ENCODE measurements at places on chromosomes 5 and 9.
A peak's percentile ranks its signal among the peaks of the same experiment; 100 is the strongest.

GRCh38 chr9:71353720-71354119 lies 232.3 kb upstream of the TRPM3 start:
- DNase-seq, result no peak

DNA sequence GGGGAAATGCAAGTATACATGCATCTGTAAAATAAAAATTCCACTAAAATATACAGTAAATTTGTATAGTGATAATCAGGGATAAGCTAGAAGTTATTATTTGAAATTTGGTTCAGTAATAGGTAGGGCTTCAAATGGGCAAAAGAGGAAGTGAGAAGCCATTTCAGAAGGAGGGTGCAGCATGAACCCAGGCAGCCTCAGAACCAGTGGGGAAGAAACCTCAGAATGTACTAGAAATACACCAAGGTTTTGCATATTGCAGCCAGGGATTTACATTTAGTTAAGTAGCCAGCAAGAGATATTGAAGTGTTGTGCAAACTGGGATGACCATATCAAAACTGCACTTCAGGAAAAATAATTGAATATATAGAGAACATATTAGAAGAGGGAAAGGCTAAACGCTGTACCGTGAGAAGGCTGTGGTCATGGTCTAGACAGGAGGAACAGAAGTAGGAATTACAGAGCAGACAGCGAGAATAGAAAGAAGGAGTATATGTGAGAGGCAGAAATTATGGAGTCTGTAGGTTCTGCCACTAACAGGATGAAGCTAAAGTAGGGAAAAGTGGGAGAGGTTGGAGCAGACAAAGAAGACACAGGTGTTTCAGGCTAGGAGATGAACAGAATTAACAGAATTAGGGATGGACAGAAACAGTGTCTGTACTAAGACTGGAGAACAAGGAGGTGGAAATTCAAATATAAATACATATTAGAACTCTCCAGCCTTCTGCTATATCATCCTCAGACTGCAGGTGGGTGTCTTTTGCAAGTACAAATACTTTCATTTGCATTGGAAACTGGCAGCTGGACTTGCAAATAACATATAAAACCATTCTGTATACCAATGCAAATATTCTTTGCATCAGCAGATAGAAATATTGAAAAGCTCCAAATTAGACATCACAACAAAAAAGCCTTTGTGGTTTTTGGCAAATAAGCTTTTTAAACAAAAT lies 335.6 kb downstream of the ZNF608 start:
- DNase-seq, result no peak

DNA sequence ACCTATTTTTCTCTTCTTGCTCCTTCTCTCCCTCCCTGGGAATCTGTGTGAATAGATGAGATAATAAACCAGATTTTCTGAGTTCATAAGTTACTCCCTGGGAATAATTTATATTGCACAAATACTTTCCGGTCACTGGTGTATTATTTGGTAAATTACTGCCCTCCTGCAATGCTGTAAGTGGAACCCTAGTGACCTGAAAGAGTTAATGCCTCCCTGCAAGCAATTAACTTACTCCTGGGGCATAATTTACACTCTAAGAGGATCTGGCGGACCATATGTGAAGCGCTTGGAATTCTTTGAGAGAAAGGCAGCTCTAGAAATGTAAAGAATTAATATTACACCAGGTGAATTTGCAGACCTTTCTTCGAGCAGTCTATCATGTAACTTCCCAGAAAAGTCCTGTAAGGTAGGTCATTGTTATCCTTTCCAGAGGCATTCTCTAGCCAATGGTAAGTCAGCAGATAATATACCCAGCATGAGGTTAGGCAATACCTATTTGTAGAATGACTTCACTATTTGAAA lies 7.0 kb upstream of the GDNF start:
- DNase-seq, result no peak

DNA sequence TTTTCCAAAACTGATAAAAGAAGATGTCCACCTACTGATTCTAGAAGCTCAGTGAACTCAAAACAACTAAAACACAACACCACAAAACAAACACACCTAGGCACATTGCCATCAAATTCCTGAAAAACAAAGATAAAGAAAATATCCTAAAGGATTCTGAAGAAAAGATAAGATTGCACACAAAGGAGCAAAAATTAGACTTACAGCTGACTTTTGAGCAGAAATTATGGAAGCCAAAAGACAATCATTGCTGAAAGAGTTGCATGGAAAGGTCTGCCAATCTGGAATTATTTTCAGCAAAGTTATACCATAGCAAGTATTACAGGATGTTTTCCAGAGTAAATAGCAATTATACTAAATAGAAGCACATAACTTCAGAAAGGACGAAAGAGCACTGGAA lies 128.2 kb upstream of the IRX2 start:
- DNase-seq, result no peak

GRCh38 chr5:119409235-119409815 lies 43.0 kb upstream of the HSD17B4 start:
- DNase-seq, result no peak

DNA sequence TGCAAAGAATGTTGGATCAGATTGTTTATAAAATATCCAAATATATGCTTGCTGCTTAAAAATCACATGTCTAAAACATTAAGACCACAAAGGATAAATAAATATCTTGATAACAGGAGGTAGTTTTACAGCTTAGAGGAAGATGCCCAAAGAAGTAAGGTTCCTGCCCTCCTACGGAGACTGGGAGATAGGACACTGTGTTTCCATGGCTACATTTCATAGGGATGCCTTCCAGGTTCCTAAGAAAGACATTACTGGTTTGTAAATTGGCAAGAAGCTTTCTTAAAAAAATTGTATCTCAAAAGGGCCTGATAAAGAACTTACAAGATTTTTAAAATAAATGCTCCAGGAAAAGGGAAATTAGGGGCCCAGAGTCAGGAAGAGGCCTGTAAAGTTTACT lies 437.2 kb downstream of the HINT1 start:
- no peak for DNase-seq

DNA sequence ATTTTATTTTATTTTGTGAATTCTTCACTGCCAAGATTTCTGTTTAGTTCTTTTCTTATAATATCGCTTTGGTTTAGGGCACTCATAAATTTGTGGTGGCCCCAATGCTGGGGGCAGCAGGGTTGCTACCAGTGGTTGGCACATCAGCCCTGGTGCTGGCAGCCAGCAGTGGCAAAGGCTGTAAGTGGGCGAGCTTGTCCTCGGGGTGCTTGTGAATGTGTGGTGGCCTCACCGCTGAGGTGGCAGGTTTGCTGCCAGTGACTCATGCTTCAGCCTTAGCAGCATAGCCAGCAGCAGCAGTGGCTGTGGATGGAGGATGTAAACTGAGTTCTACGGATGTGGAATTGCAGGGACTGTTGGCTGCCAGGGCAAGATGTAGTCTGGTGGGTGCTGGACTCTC lies 262.9 kb upstream of the DMAC1 start:
- no peak for DNase-seq

DNA sequence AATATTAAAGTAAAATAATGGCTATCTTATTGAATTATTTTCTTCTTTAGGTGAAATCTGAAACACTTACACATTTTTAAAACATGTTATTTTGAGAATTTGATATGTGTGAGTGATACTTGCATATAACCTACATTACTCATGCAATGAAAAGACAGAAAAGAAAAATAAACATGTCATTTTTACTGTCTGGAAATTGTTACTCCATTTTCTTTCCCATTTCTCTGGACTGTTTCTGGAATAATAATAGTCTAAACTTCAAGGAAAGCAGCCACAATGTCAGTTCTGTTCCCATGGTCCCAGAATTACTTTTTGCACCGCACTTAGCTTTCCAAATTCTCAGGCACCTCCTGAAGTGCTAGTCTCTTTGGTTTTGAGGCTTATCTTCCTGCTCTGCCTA lies 145.5 kb downstream of the PRR16 start:
- DNase-seq, result no peak

DNA sequence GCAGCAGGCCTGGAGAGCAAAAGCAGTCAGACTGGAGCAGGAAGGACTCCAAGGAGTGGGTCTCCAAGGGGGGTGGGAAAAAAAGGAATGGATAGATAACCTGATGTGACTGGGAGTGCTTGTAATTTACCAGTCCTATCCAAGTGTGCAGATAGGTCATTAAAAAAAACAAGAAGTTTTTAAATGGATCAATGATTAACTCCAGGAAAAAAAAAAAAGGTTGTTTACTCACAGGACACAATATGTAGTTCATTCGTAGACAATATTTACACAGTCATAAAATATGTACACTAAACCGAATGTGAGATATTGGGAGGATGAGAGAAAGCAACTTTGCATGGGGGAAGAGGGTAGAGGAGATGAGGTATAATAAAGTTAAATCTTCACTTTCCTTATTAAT lies 20.4 kb downstream of the ZBTB5 start:
- DNase-seq, result no peak

DNA sequence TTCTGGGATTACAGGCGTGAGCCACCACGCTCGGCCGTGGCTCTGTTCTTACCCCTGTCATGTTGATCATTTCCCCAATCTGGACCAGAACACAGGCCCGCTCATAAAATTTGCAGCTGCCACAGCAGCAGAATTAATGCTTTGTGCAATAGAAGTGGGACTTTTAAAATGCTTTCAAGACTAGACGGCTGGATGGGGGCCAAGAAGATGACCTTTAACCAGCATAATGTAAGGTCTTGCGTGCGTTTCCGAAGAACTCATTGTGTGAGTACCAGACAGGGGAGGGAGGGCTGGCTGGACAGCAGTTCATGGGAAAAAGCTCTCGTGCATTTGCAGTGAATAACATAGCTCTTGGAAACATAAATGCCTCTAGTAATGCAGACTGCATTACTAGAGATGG lies 3.5 kb upstream of the WDR38 start:
- no peak for DNase-seq

DNA sequence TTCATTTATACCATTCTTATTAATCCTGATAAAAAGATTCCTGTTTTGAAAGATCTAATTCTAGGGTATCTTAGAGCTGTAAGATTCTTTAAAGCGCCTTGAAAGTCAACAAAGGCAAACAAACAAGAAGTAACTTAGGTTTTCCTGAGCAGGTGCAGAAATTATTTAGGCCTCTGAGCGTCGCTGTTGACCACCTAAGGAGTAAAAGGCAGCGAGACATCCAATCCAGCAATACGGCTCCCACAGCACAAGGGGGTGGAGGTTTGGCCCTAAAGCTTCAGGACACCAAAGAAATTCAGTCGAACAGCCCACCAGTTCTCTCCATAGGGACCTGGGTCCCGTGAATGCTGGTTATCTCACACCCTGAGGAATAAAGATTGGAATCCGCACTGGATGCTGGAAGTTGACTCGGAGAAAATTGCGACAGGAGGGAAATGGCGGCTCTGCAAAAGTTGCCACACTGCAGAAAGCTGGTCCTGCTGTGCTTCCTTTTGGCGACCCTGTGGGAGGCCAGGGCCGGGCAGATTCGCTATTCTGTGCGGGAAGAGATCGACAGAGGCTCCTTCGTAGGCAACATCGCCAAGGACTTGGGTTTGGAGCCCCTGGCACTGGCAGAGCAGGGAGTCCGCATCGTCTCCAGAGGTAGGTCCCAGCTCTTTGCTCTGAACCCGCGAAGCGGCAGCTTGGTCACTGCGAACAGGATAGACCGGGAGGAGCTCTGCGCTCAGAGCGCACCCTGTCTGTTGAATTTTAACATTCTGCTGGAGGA lies at the start of gene PCDHGA2:
Gene PCDHGA2 (plus strand): TSS at position 223 of the 769 bp plus-strand sequence.
- DNase-seq, result peak; percentile 24

GRCh38 chr5:81895307-81895706 lies 76.5 kb upstream of the ATG10 start:
- no peak for DNase-seq

- no peak for DNase-seq
Observed at GRCh38 chr5:123397538-123397937, 25.7 kb downstream of the CEP120 start.

- DNase-seq, result no peak
Observed at GRCh38 chr9:35923927-35924763, 14.9 kb downstream of the SPAAR start.

- DNase-seq, result no peak
Observed at GRCh38 chr5:94366811-94367210, 251.6 kb downstream of the KIAA0825 start.

GRCh38 chr9:121302786-121303185 lies 34.8 kb downstream of the GSN start:
- DNase-seq, result no peak

GRCh38 chr5:150661821-150662596 lies 958 bp downstream of the MYOZ3 start:
- no peak for DNase-seq

DNA sequence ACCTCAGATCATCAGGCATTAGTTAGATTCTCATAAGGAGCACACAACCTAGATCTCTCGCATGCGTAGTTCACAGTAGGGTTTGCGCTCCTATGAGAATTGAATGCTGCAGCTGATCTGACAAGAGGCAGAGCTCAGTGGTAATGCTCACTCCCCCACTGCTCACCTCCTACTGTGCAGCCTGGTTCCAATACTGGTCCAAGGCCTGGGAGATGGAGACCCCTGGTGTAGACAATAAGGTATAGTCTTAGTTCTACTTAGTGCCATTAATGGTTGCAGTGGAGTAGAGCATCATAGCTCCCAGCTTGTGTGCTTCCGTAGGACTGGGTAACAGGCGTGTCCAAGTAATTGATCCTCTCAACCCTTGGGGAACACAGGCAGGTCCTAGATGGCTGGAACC lies 70.4 kb upstream of the ANKRD55 start:
- no peak for DNase-seq

- DNase-seq, result no peak
Observed at GRCh38 chr5:170554521-170555267, 50.9 kb downstream of the KCNIP1 start.

DNA sequence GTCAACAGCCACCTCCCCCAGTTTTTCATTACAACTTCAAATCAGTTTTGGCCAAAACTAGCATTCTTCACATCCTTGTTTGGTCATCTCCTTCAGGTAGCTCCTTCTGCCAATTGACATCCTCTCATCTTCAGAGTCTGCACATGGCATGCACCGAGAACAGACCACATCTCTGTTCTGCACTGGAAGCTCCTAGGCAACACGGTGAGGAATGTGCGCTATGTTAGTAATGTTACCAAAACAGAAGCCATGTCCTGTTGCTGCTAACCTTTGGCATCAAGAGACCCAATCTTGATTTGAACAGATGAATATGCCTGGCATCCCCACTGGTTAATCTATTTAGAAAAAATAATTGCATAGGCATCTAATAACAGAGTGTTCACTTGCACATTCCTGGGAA lies 5.1 kb upstream of the HK3 start:
- no peak for DNase-seq

- DNase-seq, result no peak
Observed at GRCh38 chr5:176897263-176897662, 1.9 kb downstream of the HK3 start.

- no peak for DNase-seq
Observed at GRCh38 chr5:77086368-77086688, 757 bp downstream of the ZBED3 start.

DNA sequence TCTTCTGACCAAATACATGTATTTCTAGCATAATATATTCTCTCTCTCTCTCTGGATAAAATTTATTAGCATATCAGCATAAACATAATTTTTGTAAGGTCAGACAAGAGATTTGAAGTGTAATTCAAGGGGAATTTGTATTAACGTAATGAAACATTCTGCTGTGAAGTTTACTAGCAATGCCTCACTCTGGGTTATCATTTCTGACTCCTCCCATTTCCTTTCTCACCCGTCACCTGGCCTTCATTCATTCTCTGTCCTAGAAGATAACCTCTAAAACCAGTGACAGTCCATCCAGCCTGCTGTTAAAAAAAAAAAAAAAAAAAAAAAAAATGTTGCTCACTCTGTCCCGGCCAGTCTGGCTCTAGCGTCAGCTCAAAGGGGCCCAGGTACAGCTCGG lies 27.1 kb downstream of the GRAMD2B start:
- DNase-seq, result peak; percentile 58

Data from activated CD4-positive, alpha-beta T cell treated with anti-CD3 and anti-CD28 coated beads, Interleukin-2, amount 50 U/mL, for 16 hours (primary cell).